Stomach (tissue), 19 donors: ENCODE measurements at places on chromosomes 12 and 14. TPM values are rescaled to one million over a fixed set of nuclear protein-coding genes. Genes with fewer than 3 reads are reported as not detected.

GRCh38 chr12:132606927-132607326 is 3.5 kb downstream of the LRCOL1 start:
- no peak for DNase-seq

STAB2 gene
- total RNA-seq = 4.0 TPM

TPPP2 gene
- not detected for total RNA-seq

DNA sequence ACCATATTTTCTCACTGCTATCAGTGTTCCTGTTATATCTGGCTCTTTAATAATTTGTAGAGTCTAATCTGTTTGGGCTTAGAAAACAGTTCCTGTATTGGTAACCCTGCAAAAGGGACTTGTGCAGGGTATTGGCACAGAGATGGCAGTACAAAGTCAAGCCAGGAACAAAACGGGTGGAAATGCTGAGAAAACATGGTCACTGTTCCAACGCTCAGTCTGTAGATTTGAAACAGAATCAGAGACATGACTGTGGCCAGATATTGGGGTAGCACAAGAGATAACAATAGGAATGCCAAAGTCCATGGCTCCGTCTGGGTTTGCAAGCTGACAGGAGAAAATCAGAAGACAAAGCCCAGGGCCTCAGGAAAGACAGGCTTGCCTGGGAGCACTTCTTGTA is 290.7 kb upstream of the PDE3A start:
- DNase-seq = no peak

TIMM9 gene
- total RNA-seq = 112 TPM

DNA sequence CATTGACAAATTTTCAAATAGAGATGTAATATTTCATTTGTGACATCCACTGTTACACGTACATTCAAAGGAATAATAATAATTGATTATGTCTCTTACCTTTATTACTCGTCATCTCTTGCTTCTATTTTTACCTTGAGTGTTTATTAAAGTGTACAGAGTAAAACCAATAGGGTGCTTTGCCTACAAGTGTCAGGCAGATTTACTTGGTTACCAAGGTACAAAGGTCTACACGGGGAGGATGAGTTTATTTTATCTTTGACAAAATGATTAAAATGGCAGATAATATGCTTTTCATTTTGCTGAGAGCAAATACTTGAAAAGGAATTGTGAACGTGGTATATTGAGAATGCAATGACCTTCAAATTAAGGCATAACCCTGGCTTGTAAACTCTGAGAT is 137.8 kb upstream of the SOX5 start:
- DNase-seq = no peak

ARHGAP9 gene
- total RNA-seq = 28.1 TPM

NFATC4 gene
- 51.0 TPM for total RNA-seq

SLCO1B1 gene
- total RNA-seq = not detected

GRCh38 chr12:120979862-120980696 is 1.7 kb downstream of the HNF1A start:
- no peak for DNase-seq

- DNase-seq = peak; percentile 53
Observed at GRCh38 chr12:116138364-116138763, 139.1 kb downstream of the MED13L start.

DNA sequence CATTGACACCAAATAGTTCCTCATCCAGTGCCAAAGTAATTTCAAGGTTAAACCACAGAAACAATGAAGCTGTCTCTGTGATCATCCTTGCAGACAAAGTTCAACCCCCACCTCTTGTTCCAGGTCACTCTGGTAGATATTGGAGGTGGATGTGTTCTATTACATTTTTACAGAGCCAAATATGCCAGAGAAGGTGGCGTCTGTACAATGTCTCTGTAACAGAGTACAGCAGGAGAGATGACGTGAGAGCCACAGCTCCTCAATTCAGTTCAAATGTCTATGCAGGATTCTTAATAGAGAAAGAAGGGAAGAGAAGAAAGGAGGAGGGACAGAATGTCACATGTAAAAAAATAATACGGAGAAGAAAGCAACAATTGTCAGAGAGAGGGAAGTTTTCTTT is 268.3 kb upstream of the OR4E1 start:
- DNase-seq = no peak

DNA sequence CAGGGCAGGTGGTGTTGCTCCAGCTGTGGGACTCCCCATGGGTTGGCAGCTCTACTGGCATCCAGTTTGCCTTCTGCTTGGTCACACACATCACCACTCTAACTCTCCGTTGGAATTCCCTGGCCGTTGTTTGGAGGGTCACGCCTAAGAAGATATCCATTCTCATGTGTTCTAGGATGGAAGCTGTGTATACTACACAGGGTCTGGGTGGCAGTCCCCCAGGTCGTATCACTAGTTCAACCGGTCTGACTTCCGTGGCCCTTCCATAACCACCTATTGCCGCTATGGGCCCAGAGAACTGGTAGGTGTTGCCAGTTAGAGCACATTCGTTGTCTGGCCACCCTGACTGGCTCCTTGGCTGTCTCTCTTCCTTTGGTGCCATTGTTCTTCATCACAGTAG is 456.3 kb downstream of the TMEM121 start:
- no peak for DNase-seq

- DNase-seq = peak; percentile 24
Observed at GRCh38 chr14:100528962-100529560, 58.2 kb downstream of the BEGAIN start.

GRCh38 chr12:269191-269590 is 6.6 kb upstream of the SLC6A13 start:
- DNase-seq = peak; percentile 42

GRCh38 chr12:89691659-89692058 is 17.0 kb downstream of the ATP2B1 start:
- no peak for DNase-seq

ATG101 gene
- total RNA-seq = 105 TPM

AICDA gene
- total RNA-seq = not detected
